Activated naive CD8-positive, alpha-beta T cell treated with anti-CD3 and anti-CD28 coated beads, Interleukin-2, amount 10 ng/mL, durations not matched to agents 7 days and 5 days (primary cell): ENCODE measurements at places on chromosomes 2 and 18.

GRCh38 chr2:27904405-27904665 lies 13.8 kb downstream of the BABAM2 start:
- DNase-seq, result no peak

DNA sequence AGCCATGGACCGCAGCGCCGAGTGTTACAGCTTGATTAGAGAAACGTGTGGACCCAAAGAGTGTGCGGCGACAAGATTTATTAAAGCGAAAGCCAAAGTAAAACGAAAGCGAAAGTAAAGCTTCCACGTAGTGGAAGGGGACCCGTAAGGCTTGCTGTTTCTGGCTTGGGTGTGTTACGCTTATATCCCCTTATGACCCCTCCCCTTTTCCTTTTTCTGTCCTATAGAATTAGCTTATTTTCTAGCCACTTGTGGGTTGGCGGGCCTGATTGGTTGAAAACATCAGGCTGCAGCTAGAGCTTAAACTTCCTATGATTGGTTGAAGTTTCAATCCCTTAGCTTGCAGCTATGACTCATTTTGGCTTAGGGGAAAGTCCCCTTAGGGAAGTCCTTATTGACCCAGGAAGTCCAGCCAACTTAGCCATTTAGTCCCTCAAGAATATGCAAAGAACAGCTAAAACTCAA lies 969.7 kb downstream of the DCDC2C start:
- no peak for DNase-seq

DNA sequence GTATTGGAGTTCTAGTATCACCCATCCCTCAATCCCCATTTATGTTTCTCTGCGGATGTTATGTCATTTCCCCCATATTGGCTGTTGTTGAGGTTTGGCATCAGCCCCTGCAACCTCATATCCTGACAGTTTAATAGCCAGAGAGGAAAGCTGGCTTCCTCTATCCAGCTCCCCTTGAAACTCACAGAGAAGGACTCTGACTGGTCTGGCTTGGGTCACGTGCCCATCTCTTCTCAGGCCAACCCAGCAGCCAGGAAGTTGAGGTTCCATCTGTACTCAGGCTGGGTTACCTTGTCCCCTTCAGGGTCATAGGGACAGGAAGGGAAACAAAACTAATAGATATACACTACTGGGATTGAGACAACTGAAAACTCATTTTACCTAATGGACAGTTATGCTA lies 148.0 kb upstream of the SLC14A2 start:
- DNase-seq, result no peak

DNA sequence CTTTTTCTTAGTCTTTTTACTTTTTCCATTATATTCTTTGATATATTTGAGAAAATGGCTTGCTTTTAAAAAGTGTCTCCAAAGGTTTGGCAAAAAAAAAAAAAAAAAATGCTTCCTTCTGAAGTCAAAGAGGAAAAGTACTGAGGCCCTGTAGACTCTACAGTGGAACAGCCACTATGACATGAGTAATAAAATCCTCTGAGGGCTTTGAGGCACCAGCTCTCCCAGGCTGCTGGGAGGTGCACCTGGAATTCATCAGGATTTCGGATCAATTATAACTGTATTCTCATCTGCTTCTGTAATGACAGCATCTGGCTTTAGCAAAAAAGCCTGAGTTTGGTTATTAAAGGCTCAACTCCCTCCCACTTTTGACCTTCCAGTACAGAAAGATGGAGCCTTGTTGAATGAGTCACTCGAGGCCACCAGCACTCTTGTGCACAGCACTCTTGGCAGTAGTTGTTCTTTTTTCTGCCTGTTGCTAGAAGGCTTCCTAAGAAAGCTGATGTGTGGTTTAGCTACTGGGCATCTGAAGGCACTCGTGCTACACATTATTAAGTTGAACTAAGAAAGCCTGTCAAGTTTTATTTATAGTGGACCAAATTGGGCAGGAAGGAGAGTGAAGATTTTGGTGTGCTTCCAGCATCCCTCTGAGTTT lies 131.3 kb downstream of the PRPF40A start:
- no peak for DNase-seq

DNA sequence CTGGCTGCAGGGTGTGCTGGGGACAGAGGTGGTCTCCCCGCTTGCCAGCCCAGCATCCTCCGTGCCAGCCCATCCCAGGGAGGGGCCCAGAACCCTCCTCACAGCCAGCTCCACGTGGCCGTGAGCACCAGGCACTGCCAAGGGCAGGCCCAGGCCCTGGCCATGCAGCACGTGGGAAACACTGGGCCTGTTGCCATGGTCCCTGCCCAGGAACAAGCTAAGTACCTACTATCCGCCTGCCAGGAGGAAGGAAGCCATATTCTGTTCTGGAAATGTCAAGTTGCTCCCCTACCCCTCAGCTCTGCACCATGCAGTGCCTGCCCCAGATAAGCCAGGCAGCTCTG lies 250.6 kb downstream of the CYP26B1 start:
- DNase-seq, result no peak

- no peak for DNase-seq
Measured at GRCh38 chr18:59784694-59785093, 87.5 kb upstream of the CCBE1 start.

DNA sequence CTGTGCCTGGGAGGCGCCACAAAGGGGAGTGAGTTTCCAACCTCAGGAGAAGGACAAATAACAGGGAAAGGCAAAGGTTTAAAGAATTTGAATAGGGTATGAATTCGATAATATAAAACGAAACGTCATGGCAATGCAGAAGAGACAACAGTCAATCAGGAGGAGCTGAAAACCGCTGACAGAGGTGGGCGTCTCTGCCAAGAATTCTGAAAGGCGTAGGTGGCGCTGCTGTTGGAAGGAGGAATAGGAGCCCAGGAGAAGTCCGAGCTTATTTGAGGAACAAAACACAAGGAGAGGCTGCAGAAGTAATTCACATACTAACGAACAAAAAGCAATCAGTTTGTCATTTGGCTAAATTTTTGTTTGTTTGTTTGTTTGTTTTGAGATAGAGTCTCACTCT lies 485.8 kb upstream of the POU3F3 start:
- DNase-seq, result no peak

DNA sequence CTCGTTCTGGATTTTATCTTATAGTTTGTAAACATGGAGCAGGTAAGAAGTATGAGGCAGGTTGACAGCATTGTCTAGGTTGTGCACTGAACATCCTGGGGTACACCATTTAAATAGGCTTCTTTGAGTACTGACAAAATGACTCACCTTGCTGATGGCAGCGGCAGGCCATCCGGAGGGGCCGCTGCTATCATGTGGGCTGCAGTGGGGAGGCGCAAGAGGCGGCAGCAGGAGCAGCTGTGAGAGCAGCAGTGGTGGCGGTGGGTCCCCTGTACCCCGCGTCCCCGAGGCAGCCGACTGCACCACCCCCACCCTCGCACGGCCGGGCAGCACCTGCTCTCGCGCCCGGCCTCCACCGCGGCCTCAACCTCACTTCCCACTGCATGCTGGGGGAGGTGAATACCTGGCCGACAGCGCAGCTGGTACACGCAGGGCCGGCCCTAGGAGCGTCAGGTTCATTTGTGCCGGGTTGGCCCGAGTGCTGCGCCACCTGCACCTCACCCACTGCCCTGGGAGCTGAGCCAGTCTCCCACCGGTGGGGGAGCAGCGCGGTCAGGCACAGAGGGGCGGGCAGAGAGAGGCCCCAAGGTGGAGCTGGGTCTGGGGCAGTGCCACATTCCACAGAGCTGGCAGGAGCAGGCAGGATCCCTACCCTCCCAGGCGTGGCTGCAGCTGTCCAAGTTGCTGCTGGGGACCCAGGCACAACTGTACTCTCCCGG lies 154.5 kb upstream of the RBMS1 start:
- DNase-seq, result no peak

GRCh38 chr2:181107628-181107945 lies 127.2 kb downstream of the UBE2E3 start:
- no peak for DNase-seq

DNA sequence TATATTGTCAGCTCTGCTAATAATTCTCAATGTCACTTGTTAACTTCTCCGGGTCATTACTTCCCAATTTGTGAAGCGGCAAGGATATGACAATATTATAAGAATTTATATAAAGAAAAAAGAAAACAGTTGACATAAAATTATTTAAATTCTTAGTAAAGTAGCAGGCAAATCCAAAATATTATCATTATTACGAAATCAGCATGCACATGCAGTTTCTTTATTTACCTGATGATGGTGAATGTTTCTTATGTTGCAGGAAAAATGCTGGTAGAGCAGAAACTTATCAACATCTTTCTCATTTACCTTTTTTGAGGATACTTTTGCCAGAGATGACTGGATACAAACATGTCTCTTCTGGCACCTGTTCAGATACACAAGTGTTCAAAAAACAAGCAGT lies 38.1 kb downstream of the SRBD1 start:
- DNase-seq, result no peak

- DNase-seq, result no peak
Measured at GRCh38 chr18:67268530-67268929, 248.0 kb downstream of the DSEL start.

DNA sequence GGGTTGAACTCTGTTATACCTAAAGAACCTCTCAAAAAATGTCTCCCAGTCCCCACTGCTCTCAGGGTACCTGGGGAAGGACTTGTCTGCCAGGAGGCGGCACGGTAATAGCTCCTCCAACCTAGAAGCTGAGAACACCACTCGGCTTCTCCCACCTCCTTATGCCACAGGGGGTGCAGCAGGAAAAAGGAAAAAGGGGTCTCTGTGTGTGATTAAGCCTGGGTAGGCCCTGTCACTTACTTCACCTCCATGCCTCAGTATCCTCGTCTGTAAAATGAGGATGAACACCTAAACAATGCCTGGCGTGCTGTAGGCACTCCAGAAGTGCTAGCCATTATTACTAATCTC lies 76.6 kb downstream of the EMX1 start:
- DNase-seq, result peak; percentile 22
